ENCODE measurements at places on chromosomes 6 and 20.
A peak's percentile ranks its signal among the peaks of the same experiment; 100 is the strongest.

- no peak for DNase-seq
Observed at GRCh38 chr20:44050925-44051660, 135.9 kb downstream of the JPH2 start.

DNA sequence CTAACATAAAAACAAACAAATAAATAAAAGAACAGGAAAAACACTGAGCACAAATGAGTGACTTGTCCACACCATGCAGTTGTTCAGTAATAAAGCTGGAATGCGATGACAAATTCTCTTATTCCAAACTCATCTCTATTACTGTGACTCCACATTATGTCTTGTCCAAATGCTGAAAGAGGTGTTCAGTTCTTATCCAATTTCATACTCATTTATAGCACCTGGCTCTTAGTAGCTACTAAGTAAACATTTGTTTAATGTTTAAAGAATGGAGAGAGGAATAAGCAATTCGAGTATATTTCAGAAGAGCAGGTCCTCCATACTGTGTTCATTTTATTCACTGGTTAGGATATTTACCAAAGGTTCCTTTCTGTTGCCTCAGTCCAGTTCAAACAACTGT lies 439.0 kb upstream of the JAG1 start:
- no peak for DNase-seq

DNA sequence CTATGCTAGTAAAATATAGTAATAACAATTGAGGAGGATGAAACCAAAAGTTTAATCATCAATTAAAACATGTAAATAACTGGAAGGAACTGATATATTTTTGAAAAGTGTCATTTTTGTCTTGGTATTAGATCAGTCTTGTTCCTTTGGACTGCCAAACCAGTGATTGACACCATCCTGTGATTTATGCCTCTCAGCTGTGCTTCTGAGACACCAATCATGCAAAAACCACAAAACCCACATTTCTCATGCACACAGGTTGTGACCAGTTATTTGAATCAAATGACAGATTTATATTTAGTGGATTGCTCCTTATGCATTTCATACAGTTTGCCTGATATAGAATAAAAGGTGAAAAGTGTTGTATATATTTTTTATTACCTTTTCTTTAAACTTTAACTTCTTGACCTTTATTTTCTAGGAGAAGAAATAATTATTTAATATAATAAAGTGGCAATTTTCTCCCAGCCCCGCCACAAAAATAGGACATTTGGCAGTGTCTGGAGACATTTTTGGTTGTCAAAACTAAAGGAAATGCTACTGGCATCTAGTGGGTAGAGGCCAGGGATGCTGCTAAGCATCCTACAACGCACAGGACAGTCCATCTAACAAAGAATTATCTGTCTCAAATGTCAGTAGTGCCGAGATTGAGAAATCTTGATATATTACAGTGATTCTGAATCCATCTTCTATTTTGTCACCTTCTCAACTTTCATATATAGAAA lies 383.6 kb downstream of the BCKDHB start:
- no peak for DNase-seq

DNA sequence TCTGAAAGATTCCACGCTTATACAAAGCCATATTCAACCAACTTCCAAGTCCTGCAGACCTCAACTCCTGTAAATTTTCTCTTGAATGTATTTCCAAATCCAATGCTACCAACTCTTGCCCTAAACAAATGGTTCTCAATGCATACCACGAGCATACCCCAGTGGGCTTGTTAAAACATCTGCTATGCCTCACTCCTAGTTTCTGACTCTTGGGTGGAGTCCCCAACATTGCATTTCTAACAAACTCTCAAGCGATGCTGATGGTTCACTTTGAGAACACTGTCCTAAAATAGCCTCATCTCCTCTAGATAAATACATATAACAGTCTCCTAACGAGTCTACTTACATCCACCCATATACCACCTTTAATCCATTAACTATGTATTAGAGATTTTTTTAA lies 7.3 kb downstream of the HBS1L start:
- DNase-seq = no peak

GRCh38 chr6:130981409-130981808 lies 81.6 kb downstream of the EPB41L2 start:
- DNase-seq = no peak

- DNase-seq = no peak
Observed at GRCh38 chr6:148500402-148500801, 157.8 kb downstream of the SASH1 start.

GRCh38 chr20:59495894-59496510 lies 108.3 kb upstream of the PHACTR3 start:
- DNase-seq = peak; percentile 70

- DNase-seq = no peak
Observed at GRCh38 chr20:45109634-45110033, 5.3 kb downstream of the WFDC5 start.

GRCh38 chr6:83511901-83512681 lies at the start of gene PRSS35:
TSS of gene PRSS35 (plus strand) at chr6:83512534. CDS start at chr6:83523442, 10,908 bp downstream.
- no peak for DNase-seq

DNA sequence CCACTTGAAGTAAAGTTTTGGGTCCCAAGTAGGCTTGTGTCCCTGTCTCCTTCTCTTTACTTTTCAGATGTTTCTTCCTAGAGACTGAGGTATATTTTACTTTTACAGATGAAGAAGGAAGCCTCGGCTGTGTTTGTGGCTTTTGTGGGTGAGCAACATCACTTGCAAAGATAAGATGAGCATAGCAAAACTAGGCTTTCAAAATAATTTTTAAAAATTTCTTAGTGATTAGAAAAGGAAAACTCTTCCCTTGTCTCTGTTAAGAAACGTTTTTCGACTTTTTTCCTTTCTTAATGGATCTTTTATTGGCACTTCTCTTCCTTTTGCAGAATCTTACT lies 7.6 kb downstream of the PTPN1 start:
- DNase-seq = no peak

DNA sequence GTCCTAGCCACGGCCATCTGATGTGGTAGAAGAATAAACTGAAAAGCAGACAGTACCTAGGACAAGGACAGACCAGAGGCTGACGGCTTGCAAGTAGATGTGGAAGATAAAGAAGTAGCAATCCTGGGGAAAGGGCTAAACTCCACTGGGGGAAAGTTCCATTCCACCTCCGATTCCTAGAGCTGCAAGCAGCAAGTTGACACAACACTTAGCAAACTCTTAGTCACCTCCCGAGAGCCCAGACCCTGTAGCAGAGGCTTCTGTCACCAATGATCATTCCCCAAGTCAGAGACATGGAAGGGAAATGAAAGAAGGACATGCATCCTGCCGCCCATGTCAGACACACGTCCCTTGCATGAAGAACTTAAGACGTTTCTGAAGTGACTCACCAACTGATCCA lies 99.2 kb upstream of the RPS6KA2 start:
- DNase-seq = no peak

DNA sequence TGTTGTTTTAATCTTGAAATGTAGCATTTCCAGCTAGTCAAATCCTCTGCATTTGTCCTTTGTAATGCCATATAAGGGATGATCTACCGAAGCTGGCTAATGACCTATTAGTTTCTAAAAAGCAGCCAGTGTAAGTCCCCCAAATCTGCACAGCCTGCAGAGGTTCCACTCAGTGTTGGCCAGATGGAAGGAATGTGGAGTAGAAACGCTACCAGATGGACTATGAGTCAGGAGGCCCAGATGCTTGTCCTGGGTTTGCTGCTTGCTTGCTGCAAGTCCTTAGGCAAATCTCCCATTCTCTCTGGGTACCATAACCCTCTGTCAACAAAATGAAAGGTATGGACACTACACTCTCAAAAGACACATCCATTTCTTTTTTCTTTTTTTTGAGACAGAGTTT lies 149.8 kb downstream of the BTBD9 start:
- DNase-seq = no peak
